ENCODE measurements at places on chromosomes 1 and 21.

DNA sequence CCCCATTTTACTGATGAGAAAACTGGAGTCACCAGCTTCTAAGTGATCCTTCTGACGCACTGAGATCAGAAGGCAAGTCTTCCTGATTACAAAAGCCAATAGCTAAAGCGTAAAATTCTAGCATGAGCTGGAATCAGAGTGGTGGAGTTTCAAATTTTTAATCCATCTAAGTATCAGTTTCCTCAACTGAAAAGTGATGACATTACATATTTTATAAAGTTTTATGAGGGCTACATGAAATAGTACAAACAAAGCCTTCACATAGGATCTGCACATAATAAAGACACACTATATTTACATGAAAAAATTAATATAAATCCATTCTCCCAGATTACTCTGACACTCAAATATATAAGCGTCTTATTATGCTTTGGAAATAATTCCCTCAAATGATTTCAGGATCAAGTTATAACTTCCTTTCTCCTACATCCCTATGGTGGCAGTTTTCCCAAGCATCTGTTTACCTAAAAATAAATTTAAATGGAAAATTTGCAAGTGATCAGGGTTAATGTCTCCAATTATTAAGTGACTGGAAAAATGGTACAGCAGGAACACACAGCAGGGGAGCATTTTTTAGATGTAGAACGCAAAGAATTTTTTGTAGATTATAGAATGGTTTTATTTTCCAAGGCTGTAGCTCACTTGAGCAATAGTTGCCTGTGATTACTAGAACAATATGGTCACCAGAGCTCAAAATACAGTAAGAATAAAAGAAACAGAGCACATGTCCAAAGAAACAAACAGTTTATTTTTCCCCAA is 490.4 kb upstream of the C1orf87 start:
- no peak for DNase-seq

DNA sequence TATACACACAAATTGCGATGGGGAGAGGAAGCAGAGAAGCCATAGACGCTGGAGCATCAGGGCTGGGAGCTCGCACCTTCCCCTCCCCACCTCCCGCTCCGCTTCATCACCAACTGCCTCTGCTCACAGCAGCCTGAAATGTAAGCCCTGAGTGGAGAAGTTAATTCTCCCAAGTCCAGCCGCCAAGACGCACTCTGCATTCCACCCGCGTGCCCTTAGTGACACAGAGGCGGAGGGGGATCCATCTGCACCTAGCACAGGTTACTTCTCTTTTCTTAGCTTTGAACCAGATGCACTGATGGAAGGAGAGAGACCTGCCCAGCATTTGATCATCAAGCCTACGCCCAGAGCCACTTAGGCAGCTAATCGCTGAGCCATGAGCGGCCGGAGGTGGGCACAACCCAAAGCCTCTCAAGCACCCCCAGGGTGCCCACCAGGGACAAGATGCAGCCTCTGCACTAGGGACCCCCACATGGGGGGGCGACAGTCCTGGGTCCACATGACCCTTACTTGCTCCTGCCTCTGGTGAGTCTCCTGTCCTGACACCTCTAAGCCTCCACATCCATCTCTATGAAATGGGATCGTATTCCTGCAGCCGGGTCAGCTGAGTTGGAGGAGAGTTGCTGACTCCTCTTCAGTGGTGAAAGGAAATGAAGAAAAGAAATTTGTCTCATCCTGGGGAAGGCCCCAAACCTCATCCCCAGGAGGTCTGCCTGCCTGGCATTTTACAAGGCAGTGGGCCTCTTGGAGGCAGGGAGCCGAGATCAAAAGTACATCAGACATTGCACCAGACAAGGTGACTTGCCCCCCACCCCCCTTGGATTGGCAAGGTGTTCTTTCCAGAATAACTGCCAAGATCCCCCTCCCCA is 316.2 kb downstream of the MATN1 start:
- DNase-seq: no peak

- no peak for DNase-seq
Observed at GRCh38 chr1:116690396-116690848, 22.9 kb upstream of the IGSF3 start.

DNA sequence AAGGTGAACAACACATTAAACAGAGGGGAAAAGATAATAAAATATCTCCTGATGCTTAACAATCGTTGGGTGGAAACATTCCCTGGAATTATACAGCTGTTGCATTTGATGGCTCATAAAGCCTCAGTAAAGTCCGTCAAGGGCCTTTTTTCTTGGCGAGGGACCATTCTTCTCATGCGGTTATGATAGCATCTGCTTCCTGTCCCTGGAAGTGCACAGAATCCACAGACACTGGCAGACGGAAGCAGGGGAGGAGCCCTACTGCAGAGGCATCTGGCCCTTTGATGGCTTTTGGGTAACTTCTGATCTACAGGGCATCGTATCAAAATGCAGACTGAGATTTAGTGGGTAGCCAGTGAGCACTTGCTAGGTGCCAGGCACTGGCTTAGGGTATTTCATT is 286.9 kb downstream of the KIF26B start:
- no peak for DNase-seq

GRCh38 chr1:95232646-95233318 is 1.2 kb upstream of the RWDD3 start:
- no peak for DNase-seq

- no peak for DNase-seq
Observed at GRCh38 chr1:61284248-61284854, 202.0 kb downstream of the NFIA start.

DNA sequence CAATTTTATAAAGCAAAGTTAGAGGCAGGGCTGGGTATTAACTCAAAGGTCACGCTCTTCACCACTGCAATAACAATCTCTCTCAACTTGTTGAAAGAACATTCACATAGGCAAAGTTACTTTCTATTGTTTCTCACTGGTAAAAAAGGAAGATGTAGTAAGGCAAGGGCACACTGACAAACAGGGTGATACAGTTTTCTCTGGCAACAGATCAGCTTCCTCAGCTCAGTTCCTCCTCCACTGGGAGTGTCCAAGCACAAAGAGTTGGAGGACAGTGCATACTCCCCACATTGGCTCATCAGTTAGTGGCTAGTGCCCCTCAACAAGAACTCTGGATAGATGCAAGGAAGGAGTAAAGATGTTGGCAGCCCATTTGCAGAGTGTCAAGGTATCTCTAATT is 3.7 kb downstream of the PLPPR4 start:
- no peak for DNase-seq

DNA sequence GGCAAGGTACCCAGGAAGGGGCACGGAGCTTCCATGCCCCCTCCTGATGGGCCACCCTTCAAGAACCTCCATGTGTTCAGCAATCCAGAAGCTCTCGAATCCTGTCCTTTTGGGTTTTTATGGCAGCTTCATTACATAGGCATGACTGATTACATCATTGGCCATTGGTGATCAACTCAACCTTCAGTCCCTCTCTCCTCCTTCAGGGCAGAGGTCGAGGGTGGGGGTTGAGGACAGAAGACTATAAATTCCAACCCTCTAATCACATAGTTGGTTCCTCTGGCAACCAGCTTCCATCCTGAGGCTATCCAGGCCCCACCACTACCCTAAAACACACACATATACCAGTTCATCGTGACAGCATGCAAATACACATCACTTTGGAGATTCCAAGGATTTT is 135.7 kb downstream of the ZNF281 start:
- no peak for DNase-seq

- no peak for DNase-seq
Observed at GRCh38 chr1:42745851-42746250, 5.8 kb upstream of the CLDN19 start.

- DNase-seq: no peak
Observed at GRCh38 chr1:87915771-87916170, 587.1 kb downstream of the LMO4 start.

GRCh38 chr1:31397360-31398095 is 15.5 kb upstream of the SERINC2 start:
- DNase-seq: no peak

GRCh38 chr1:56654126-56654923 is 9.2 kb downstream of the PRKAA2 start:
- DNase-seq: no peak

DNA sequence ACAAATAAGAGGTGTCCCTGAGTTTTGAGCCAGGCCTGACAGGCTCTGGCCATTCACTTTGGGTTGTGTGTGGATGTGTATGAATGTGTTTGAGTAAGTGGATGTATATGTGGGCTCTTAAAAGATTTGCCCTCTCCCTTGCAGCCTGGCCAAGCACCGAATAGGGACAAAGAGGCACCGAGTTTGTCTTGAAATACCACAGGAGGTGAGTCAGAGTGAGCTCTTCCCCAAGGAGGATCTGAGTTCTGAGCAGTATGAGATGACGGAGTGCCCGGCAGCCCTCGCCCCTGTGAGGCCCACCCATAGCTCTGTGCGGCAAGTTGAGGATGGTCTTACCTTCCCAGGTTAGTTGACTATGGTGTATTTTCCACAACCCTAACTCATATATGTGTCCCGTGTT is 19.0 kb downstream of the KDM4A start:
- DNase-seq: no peak

DNA sequence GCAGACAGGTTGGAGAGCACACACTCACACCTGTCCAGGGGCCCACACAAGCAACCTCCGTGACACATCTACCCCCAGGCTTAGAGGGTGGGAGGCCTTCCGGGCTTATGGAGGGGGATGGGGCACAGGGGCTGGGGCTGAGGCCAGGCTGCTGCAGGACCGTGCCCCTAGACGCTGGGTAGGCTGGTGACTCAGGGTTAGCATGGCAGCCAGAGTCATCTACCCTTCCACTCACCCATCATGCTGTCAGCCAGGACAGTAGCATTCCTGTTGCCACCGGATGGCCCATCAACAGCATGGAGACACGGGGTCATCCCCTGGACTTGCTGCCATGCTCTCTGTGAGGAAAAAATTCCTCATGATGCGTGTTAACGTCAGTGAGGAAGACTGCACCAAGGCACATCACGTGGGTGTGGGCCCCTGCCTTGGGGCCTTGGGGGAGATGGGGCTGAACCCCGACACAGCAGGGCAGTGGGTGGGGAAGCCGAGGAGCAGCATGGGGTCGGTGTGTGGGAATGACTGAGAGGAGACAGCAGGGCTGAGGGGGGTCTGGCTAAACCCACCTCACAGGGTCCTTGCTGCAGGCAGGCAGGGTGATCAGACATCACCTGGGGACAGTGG is 52.8 kb downstream of the WNT9A start:
- no peak for DNase-seq

GRCh38 chr21:45992301-45993209 is 11.0 kb downstream of the COL6A1 start:
- DNase-seq: no peak

DNA sequence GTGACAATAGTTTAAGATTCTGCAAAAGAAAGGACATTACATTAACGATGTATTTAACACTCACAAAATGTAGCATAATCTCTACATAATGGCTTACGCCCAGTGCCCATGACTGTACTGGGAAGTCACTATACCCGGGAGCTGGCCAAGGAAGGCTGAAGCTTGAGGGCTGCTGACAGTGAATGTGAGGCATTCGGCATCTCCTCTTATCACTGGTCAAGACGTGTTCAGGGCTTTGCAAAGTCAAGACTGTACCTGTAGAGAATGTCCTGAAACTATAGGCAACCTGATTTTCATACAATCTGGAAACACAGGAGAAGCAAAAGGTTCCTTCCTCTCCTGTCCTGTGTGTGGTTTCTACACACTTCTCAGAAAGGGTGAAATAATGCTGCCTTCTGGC is 12.7 kb upstream of the IFNGR2 start:
- no peak for DNase-seq

DNA sequence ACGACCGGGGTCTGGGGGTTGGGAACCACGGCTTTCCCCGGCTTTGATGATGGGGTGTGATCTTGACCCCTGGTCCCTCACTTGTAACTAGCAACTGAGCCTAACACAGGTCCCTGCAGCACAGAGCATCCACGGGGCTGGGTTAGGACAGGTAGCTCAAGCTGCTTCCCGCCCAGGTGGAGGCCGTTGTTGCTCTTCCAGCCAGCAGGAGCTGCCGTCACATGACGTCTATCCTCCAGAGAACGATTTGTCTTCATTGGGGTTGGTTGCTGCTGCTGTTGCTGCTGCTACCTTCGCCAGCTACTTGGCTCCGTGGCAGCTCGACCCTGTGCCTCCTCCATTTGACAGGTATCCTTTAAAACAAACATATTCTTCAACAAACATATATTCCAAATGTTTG is 74.3 kb upstream of the ADAR start:
- no peak for DNase-seq

DNA sequence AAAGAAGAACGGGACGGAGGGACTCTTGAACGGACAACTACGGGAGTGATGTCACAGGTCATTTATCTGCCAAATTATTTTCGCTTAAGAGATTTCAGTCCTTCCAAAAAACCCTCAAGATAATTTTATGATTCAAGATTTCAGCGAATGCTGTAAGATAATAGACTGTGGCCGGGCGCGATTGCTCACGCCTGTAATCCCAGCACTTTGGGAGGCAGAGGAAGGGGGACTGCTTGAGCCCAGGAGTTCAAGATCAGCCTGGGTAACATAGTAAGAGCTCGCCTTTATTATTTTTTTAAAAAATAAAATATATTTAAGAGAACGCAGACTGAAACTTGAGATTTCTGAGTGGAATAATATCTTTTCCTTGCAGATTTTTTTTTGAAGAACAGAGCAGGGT is 609 bp downstream of the RWDD2B start:
- DNase-seq: no peak

GRCh38 chr1:215146240-215146975 is 63.9 kb downstream of the KCNK2 start:
- DNase-seq: peak; percentile 5

- peak; percentile 23 for DNase-seq
Observed at GRCh38 chr1:93617670-93618499, 63.8 kb downstream of the BCAR3 start.

DNA sequence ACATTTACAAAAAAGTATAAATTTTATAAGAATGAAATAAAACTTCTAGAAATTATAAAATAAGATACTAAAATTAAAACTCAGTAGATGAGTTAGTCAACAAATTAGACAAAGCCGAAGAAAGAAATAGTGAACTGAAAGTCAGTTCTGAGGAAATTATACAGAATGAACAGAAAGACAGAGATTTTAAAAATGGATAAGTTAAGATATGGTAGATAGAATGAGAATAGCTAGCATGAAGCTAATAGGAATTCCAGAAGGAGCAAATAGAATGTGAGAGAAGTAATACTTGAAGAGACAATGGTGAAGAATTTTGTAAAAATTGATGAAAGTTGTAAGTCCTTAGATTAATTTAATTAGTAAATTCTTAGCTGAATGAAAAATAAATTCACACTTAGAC is 430.4 kb upstream of the RUNX1 start:
- DNase-seq: no peak

DNA sequence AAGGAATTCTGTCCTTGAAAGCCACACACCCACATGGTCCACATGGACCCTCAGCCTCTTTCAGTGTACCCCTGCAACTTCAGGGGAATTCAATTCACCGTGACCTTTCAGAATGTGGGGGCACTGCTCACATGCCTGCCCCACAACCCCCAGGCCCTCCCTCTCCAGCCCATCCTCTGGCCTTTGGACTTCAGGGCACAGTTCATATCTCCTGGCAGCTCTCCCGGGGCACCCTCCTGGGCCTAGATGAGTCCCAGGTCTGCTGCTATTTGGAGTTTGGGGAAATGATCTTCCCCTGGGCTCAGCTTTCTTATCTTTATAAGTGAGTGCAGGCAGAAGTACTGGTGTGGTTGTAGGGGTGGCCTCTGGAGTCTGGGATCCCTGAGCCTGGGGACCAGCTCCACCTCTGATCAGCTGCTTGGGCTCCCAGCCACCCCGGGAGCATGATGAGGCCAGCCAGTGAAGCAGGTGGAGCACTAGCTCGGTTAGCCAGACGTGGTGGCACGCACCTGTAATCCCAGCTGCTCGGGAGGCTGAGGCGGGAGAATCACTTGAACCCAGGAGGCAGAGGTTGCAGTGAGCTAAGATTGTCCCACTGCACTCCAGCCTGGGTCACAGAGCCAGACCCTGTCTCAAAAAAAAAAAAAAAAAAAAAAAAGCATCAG is 15.8 kb downstream of the C1orf167 start:
- no peak for DNase-seq

Measured in NCI-H2107 (cell line).